ENCODE measurements at places on chromosomes 4 and X.

- DNase-seq = no peak
These were observed 17.3 kb downstream of the LRPAP1 start for GRCh38 chr4:3514806-3515501.

GRCh38 chr4:83548151-83548905 is 12.4 kb downstream of the GPAT3 start:
- no peak for DNase-seq

DNA sequence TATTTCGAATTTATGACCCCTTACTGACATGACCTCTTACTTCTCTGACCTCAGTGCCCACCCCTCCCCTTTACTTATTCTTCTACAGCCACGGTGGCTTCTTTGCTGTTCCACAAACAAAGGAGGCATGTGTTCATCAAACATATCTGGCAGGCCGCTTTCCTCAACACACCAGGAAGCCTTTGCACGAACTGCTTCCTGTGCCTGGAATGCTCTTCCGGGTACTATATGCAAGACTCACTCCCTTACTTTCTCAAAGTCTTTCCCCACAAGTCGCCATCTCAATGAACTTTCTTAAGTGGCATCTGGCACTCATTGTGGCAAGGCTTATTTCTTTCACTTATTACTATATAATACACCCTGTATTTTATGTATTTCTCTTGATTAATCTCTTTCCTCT is 351.5 kb upstream of the DDX53 start:
- no peak for DNase-seq

DNA sequence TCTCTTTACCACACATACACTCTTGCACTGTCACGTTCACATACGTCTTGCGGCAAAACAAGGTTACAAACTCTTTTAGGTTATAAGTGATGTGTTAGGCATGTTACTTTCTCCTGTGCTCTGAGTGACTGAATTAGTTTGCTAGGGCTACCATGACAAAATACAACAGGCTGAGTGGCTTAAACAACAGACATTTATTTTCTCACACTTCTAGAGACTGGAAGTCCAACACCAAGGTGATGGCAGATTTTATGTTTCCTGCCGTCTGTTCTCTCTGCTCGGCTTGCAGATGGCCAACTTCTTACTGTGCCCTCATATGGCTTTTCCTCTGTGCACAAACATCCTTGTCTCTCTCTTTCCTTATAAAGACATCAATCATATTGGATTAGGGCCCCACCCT is 1224.3 kb upstream of the TENM3 start:
- DNase-seq = no peak

- no peak for DNase-seq
These were observed 26.4 kb upstream of the ARSJ start for GRCh38 chr4:114005569-114006442.

DNA sequence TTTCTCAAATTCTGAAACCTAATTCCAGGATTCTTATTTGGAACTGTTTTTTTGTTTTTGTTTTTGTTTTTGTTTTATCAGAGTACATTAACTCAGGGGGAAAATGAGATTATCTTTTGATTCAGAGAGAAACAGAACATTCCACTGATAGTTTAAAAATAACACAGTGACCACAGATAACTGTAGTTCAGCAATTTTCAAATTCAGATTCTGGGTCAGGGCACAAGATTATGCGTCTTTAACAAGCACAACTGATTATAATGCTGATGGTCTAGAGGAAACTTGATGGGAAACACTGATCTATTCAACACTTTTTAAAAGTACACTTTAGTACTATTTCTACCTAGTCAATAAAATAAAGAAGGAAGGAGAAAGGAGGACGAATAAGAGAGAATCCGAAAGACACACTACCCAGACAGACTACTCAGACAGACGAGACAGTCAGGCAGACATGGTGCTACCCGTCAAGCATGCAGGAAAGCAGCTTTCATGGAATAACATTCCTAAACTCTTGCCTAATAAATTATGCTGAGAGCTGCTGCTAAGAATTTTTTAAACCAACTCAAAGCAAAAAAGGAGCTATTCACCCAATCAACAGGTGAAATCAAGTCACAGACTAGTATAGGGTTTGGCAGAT is 59.0 kb downstream of the APBB2 start:
- DNase-seq = no peak

DNA sequence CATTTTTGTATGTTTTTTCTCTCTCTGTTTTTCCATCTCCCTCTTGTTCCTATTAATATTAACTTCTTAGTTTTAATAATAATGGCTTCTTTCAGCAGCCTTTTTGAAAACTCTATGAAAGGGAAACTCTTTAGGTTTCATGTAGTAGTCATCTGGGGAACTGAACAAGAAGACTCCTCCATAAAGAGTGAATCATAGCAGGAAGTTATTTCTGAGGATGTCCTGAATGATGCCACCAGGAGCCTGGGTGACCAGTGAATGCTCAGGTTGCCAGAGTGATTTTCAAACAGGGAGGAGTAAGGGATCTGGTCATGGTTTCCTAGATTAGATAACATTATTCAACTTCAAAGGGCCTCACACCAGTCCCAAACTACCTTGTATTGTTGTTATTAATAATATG is 212.8 kb upstream of the PDE5A start:
- DNase-seq = no peak

GRCh38 chr4:114109776-114110175 is 130.3 kb upstream of the ARSJ start:
- no peak for DNase-seq

DNA sequence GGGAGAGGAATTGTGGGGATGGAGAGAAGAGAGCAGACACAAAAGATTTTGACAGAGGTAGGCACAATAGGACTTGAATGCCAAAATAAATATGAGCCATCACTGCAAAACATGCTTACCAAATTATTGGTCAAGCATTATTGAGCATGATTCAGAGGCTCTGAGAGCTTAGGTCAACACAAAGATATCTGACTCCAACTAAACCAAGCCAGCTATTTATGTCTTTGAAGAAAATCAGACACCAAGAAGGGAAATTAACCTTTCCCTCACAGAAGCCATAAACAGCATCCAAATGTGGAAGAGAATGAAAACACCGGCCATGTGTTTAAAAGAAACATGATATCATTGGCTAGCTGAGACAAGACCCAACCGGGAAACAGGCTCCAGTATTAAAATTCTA is 323.2 kb downstream of the RAB28 start:
- DNase-seq = no peak

GRCh38 chrX:386239-386767 is 404 bp downstream of the PPP2R3B start:
- no peak for DNase-seq

- no peak for DNase-seq
These were observed 548 bp downstream of the TMEM164 start for GRCh38 chrX:110003167-110004156.

GRCh38 chr4:16777726-16778125 is 120.7 kb downstream of the LDB2 start:
- no peak for DNase-seq

DNA sequence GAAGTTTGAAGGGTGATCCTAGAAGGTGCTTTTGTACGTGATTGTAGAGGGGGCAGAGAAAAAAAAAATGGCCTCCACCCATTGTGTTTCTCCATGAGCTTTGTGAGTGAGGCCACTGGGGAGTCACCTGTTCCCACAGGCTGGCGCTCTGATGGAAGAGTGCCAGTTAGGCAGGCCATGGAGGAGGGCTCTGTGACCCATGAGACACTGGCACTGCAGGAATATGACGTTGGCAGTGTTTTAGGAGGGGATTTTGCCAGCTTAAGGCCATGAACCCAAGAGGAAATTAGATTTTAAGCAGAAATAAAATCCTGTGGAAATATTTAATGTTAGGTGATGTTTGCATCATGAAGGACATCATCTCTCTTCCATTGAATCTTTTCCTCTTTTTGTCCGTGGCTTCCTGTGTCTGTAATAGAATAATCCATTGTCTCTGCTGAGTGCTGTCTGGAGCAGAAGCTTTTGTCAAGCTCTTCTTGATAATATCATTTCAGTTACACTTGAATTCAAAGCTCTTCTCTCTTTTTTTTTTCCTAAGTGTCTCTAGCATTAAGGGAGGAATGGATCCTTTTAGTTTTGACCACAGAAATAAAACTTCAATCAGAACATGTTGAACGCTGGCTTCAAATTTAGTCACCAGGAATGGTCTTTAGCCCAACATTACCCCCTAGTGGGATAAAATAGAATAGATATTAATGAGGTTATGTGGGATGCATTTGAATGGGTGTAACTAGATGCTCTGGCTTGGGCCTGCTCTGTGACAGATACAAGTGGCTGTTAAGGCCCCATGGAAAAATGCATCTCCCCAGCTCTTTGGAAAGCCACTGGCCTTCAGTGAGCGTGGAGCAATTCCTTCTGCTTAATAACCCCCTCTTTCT is 41.0 kb upstream of the UCP1 start:
- DNase-seq = no peak

DNA sequence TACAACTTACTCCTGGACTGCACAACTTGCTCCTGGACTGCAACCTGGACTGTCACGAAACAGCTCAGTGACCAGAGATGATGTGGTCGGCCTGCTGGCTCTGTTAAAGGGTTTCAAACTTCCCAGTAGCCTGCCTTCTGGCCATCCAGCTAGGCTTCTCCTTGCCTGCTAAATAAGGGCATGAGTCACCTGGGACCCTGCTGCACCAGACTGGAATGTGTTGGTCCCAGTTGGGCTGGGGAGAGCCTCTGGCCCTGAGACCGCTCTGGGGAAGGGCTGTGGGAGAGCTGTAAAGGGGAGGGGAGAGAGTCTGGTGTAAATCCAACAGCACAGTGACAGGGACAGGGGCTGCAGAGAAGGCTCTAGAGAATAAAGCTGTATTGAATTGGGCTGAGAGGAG is 165.8 kb downstream of the VSIG4 start:
- DNase-seq = no peak

DNA sequence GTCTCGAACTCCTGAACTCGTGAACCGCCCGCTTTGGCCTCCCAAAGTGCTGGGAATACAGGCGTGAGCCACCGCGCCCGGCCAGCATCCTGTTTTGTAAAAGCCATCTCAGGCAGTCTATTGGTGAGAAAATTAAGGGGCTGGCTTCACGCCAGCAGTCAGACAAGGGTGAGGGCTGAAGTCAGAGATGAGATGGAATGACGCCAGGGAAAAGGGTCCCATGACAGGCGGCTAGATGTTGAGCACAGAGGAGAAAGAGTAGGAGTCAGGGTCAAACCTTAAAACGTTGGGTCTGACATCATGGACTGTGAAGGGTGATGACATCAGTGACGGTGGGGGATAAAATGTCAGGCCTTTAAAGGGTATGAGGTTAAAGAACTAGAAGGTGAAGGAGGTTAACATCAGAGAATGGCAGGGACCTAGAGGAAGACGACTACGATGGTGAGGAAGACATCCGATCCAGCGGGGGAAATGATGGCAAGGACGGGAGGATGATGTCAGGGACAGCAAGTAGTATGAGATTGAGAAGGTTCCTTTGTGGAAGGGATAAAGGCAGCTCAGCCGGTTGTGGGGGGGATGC is 504 bp upstream of the RBM3 start:
- no peak for DNase-seq

DNA sequence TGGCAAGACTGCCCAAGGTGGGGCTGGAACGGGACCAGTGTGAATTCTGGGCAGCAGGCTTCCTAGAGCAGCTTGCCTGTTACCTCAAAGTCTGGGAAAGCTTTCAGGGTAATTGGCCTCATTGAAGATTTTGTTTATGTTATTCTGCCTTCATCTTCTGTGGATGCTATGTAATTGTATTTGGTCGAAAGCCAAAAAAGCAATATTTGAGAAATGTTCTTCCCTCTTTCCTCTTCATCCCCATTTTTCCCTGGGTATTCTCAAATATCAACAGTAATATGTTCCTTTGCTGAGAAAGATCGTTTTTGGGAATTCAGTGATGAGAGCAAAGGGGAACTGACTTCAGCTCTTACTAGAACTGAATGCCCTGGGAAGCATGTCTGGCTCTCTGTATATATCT is 12.9 kb downstream of the TMEM131L start:
- DNase-seq = no peak

- DNase-seq = peak; percentile 62
These were observed 37.9 kb upstream of the SEC24B start for GRCh38 chr4:109395694-109396093.

- no peak for DNase-seq
These were observed 588.9 kb downstream of the ZNF674 start for GRCh38 chrX:45956191-45956870.

All from osteocyte (in vitro differentiated cells).